ENCODE measurements at places on chromosomes 12 and 14.

- DNase-seq: no peak
Observed at GRCh38 chr12:53233671-53234121, 1.7 kb upstream of the RARG start.

GRCh38 chr12:32146074-32146873 is 39.6 kb downstream of the BICD1 start:
- no peak for DNase-seq

DNA sequence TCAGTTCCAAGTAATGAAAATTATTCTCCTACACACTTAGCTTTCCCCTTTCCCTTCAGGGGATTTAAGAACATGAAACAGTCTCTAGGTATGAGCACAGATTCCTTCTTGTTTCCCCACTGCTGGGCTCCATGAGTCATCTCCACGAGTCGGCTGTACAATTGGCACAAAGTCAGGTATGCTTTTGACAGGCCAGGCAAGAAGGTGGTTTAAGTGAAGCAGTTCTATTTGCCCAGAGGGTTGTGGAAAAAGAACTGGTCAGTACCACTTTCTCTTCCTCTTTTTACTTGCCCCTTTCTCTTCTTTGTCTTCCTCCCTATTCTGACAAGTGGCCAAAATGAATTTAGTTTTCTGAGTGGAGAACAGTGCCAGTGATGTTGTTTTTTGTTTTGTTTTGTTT is 16.3 kb downstream of the DYNC1H1 start:
- DNase-seq: peak; percentile 43

DNA sequence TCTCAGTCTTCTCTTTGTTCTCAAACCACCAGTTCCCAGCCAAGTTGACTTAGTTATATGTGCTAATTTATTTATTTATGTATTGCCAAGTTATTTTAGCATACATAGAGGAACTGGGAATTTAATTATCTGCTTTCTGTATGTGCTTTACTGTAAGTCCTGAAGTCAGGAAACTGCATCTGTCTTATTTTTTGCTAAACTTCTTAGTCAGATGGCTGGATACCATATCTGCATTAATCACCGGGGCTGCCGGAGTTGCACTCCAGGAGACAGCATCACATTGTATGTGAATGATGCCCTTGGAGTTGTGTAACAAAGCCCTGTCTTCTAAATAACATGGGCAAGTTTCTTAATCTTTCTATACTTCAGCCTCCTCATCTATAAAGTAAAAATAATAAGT is 96.2 kb downstream of the MON2 start:
- DNase-seq: no peak

DNA sequence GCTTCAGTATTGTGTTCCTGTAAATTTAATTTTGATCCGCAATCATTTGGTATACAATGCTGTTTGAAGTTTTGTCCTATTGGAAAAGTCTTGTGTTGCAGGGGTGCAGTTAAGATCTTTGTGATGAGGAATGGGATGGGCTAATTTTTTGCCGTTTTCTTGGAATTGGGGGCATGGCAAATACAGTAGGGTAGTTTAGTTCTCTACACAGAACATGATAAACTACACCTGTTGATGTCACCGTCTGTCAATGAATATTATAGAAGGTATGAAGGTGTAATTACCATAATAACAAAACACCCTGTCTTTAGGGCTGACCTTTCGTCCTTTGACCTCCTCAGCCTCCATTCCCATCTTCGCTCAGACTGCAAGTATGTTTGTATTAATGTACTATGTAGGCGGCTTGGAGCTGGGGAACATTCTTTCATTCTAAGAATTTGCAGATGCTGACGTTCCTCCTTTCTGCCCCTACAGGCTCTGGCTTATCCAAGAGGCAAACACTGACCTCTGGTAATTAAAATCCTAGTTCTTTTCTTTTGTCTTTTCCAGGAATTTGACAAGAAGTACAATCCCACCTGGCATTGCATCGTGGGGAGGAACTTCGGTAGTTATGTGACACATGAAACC is 1.7 kb downstream of the DYNLL1 start:
- no peak for DNase-seq

GRCh38 chr14:91405241-91405721 is 12.3 kb downstream of the CCDC88C start:
- DNase-seq: no peak

DNA sequence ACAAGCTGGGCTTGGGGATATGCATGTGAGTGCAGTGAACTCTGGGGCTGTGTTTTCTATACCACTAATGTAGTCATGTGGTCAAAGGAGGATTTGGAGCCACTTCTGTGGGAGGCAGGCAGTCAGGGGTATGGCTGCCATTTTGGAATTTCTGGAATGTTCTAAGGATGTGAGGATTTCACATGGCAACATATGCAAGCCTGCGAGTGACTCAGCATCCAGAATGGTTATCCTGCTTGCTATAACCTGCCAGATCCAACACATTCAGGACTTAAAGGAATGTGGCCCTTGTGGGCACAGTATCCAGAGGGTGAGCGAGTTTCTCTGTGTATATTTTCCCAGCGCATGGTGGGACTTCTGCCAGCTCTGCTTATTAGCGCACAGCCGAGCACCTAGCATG is 249.2 kb upstream of the PWP1 start:
- no peak for DNase-seq

GRCh38 chr12:91256411-91256810 is 73.8 kb upstream of the DCN start:
- DNase-seq: no peak

GRCh38 chr12:13374793-13375192 is 178.3 kb downstream of the EMP1 start:
- DNase-seq: no peak

- no peak for DNase-seq
Observed at GRCh38 chr12:62774794-62775193, 160.2 kb downstream of the PPM1H start.

GRCh38 chr12:92434607-92435025 is 268.2 kb upstream of the PLEKHG7 start:
- DNase-seq: no peak

DNA sequence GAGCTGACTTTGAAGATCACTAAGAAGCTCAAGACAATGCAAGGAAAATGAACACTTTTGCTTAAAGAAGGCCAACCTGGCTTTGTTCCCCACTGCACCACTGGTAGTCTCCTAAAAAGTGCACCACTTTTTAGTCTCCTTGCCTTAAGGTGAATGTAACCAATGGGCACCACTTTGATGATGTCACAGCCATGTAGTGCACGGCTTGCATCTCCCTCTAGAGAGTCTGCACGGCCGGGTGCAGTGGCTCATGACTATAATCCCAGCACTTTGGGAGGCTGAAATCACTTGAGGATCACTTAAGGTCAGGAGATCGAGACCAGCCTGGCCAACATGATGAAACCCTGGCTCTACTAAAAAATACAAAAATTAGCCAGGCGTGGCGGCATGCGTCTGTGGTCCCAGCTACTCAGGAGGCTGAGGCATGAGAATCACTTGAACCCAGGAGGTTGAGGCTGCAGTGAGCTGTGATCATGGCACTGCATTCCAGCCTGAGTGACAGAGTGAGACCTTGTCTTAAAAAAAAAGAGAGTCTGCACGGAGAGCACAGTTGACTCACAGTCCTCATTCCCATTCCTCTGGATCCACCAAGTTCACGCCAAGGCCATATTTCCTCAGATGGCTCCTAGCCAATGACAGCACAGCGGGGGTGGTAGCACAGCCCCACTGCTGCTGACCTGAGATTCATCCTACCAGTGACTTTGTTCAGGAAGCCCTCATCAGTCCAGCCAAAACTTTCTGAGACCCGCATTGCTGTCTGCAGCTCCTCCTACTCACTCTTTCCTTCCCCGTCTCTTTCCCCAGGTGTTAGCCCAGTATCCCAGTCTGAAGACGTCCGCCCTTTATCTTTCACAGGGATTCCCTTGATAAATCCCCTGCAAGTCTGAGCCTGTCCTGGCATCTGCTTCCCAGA is 16.5 kb upstream of the IFT81 start:
- DNase-seq: no peak

- DNase-seq: no peak
Observed at GRCh38 chr12:92871116-92871515, 58.0 kb downstream of the EEA1 start.

DNA sequence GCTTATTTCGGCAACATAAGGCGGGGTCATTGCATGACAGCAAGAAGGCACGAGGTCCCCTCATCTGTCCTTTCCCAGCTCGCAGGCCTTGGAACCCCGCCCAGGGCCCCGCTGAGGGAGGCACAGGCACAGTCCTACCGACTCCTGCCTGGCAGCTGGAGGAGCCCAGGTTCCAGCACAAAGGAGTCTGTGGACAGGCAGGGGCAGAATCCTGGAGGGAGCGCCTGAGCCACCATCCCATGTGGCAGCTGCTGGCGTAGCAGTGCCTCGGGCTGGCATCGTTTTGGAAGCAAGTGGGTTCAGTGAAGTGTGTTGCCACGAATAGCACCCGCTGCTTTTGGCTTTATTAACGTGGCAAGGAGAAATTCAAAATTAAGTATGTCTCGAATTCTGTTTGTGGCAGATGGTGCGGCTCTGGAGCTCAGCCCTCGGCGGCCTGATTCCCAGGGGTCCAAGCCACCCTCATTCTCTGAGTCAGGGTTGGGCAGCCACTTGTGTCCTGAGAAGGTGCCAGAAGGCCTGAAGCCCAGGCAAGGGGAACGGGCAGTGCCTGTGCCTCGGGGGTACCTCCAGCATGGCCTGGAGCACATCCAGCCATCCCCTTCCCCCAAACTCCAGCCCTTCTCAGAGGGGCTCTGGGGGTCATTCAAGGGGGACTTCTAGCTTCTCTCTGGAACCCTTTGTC is 35.9 kb downstream of the SLC8B1 start:
- peak; percentile 84 for DNase-seq

DNA sequence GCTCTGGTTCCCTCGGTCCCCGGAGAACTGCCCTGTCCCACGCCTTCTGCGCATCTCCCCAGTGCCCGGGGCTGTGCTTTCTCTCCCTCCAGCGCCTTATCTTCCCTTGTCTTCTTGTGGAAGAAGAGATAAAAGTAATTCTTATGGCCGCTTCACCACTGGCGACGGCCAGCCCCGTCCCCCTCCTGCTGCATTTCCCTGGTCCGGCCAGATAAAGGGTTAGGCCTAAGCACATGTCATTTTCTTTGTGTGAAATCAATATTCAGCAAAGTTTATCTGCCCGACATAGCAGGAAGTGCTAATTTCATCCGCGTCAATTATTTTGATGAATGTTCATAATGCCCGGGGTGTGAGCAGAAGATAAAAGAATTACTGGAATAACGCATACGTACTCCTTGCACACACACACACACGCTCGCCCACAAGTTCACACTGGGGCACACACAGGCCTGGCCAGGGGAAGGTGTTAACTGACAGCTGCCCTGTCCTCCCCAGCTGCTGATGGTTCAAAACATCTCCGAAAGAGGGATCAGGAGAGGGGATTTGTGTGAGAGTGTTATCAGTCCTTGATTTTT is 177.7 kb upstream of the LHX5 start:
- DNase-seq: no peak

DNA sequence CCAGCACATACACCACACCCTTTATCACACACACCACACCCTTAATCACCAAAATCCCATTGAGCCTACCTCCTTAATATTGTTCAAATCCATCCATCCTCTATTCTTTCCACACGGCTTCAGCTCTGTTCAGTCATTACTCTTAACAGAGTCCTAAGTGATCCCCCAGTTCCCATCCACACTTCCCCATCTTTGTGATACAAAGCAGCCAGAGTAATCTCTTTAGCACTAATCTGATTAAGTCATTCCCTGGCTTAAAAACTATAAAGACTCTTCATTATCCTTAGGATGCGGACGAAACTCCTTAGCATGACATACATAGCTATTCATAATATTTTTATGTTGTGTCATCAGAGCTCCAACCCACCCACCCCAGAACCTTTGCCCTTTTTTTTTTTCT is 14.7 kb upstream of the MFAP5 start:
- DNase-seq: no peak

GRCh38 chr14:56342494-56342942 is 224.3 kb downstream of the PELI2 start:
- DNase-seq: no peak

- no peak for DNase-seq
Observed at GRCh38 chr12:44000309-44000952, 164.6 kb downstream of the TMEM117 start.

GRCh38 chr12:94092516-94093241 is 55.7 kb upstream of the PLXNC1 start:
- DNase-seq: no peak

- no peak for DNase-seq
Observed at GRCh38 chr12:11922361-11922760, 148.4 kb upstream of the BCL2L14 start.

DNA sequence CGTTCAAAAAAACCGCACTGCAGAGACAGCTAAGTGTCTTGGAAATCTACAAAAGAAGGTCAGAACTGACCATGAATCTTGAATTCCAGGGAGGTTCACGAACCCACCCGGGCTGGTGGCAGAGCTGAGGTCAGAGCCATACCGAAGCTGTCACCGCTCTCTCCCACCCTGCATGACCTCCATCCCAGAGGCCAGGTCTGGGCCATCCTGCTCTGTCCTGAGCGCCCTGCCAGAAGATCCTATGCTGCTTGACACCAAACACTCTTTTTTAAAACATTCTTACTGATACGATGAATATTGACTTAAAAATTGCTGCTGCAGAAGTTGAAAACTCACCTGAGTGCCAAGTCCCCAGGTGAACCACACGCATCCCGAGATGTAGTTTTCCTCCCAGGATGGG is 329.1 kb upstream of the FKBP4 start:
- DNase-seq: no peak

DNA sequence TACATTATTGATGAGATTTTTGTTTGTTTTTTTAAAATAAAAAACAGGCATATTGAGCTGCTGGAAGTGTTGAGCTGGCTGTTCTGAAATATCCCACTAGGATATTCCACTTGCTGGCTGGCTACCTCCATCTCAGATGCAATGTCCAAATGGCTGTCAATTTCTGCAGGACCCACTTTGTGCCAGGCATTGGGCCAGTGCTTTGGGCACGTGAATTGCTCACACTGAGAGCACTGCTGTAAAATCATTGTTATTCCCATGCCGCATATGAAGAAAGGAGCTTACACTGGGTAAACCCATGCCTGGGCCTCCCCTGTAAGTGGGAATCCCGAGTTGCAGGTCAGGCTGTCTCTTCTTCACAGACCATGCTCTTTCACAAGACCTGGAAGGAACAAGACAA is 56.7 kb downstream of the RGS6 start:
- peak; percentile 64 for DNase-seq

- DNase-seq: no peak
Observed at GRCh38 chr12:26226122-26226521, 30.7 kb downstream of the SSPN start.

- no peak for DNase-seq
Observed at GRCh38 chr12:108531929-108532848, 17.1 kb downstream of the FICD start.

- DNase-seq: no peak
Observed at GRCh38 chr14:68442828-68443629, 349.8 kb downstream of the ZFP36L1 start.

GRCh38 chr12:123129621-123130020 is 21.3 kb downstream of the PITPNM2 start:
- DNase-seq: no peak
